ENCODE measurements at places on chromosomes 13 and 19.

DNA sequence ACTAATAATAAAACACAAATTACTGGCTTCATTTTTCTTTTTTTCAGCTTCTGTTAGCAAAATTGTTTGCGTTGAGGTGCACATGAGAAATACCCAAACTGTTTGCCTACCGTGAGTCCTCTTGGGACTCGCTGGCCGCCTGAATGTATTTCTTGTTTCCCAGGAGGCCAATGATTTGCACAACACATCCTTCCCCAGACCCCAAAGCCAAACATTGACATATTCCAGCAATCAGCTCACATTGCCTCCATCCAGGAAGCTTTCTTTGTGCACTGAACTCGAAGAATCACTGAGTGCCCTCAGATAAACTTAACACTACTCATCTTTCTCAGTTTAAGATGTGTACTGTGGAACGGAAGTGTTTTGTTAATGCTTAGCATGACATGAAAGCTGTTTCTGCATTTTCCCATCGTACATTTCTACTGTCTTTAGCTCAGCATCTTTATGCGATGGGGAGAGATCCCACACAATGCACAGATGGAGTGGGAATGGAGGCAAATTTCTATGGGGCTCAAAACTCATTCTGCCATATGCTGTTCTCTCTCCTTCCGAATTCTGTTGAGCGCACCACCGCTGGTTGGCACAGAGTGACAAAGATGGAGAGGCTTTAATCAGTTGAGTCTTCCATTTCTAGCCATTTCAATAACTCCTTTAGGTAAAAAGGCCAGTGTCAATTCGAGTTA lies 399.5 kb downstream of the RFC3 start:
- DNase-seq: no peak

DNA sequence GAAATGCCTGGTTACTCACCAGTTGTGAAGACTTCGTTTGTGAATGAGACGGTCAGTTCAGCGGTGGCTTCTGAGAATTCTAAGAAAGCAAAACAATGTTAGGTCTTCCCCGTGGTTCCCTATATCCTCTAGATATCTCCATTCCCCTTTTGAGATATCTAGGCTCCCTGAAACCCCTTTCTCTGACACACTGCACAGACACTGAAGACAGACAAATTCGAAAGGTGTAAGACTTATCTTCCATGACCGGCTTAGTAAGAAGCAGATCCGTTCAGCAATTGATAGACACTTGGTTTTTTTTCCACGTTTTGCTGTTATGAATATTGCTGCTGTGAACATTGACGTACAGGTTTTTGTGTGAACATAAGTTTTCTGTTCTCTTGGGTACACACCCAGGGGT lies 19.4 kb downstream of the GP6 start:
- DNase-seq: no peak

- DNase-seq: no peak
Observed at GRCh38 chr13:70090036-70090723, 17.4 kb upstream of the ATXN8OS start.

DNA sequence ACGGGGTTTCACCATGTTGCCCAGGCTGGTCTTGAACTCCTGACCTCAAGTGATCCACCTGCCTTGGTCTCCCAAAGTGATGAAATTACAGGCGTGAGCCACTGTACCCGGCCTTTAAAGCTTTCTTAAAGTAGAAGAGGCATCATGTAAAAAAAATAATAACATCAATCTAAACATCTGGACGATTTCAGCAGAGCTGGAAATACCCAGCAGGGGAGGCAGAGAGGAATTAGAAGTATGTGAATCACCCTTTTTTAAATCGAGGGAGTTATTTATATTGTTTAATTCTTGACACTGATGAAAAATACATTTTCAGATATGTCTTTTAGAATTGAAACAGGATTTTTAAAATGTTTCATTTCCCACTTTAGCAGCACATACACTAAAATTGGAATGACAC lies 37.4 kb upstream of the MTIF3 start:
- DNase-seq: no peak

- no peak for DNase-seq
Observed at GRCh38 chr19:1102407-1103131, 1.2 kb upstream of the GPX4 start.

- DNase-seq: no peak
Observed at GRCh38 chr13:20847296-20847695, 55.2 kb downstream of the XPO4 start.

GRCh38 chr13:41707194-41707821 lies 250.0 kb downstream of the RGCC start:
- no peak for DNase-seq

- DNase-seq: no peak
Observed at GRCh38 chr19:13965926-13966683, 13.8 kb downstream of the DCAF15 start.

DNA sequence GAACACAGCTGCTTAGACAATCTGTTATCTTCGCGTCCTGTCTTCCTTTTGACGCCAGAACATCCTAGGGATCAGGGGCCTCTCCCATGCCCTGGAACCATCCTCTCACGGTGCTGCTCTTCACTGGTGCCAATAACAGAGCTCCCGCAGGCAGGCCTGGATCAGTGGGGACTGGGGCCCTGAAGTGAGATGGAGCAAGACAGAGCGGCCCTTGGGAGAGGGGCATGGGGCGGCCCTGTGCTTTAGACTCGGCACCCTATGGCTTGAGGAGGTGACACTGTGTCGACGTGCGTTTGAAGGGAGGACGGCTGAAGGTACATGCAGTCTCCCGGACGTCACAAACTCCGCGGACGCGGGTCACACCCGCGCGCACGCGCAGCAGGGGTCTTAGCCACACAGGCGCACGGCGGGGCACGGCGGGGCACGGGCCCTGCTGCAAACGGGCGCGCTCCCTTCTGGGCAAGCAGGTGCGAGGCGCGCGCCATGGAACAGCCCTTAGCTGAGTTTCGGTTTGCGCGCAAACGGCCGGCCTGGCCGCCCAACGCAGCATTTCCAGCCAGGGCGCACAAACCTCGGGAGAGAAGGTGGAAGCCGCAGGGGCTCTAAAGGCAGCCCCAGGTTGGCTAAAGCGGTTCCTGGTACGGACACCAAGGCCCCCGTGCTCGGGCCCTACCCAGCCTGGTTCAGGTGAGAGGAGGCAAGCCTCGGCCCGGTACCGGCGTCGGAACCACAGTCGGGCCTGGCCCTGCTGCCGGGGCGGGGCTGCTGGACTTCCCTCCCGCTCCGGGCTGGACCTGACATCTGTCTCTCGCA lies 16.5 kb upstream of the RNF17 start:
- peak; percentile 65 for DNase-seq

- DNase-seq: no peak
Observed at GRCh38 chr13:32940601-32941000, 75.6 kb upstream of the KL start.

- no peak for DNase-seq
Observed at GRCh38 chr13:75373988-75374387, 108.0 kb downstream of the TBC1D4 start.

DNA sequence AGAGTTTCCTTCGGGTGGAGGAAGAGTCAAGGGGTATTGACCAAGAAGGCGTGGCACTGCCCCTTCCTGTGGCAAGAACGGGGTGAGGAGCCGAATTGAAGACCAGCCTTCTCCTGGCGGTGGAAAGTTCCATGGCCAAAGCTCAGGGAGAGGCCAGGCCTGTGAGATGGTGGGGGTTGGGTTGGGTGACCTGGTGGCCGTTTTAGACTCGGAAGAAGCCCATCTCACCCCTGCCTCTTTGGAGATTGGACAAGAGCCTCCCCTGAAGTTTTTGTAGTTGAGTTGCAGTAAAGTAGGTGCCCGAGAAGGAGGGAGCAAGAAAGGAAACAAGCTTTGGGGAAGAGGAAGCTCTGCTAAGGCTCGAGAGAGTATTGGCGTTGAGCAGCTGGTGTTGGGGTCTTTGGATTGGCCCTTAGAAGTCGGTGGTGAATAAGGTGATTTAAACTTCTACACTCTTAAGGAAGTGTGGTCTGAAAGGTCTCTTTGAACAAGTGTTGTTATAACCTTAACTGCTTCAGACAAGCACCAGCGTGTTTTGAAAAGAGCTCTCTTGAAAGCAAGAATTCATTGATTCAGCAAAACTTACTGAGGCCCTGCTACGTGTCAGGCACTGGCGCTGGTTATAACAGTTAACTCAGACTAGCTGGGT lies 964 bp downstream of the SPINT2 start:
- no peak for DNase-seq

All from T-helper 2 cell (primary cell).